ENCODE measurements at places on chromosomes 4 and X.

DNA sequence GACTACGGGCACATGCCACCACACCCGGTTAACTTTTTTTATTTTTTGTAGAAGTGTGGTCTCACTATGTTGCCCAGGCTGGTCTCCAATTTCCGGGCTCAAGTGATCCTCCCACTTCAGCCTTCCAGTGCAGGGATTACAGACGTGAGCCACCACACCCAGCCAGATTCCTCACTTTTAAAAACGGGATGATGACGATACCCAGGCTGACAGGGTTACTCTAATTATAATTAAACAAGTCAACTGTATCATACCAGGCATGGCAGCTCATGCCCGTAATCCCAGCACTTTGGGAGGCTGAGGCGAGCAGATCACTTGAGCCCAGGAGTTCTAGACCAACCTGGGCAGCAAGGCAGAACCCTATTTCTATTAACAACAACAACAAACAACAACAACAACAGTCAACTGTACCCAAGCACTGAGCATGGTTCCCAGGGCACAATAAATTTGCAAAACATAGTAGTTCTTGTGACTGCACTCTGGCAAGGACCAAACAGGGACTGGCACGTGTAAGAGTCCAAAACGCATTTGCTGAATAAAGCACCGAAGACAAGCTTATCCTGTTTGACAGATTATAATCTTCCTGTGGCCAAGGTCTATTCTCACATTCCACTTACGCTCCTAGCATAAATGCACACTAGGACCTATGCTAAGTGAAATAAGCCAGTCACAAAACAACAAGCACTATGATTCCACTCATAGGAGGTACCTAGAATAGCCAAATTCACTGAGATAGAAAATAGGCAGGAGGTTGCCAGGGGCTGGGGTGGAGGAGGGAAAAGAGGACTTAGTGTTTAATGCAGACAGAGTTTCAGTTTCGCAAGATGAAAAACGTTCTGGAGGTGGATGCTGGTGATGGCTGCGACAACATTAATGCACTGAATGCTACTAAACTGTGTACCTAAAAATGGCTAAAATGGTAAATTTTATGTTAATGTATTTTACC, 77.5 kb downstream of the IRF2 start:
- no peak for DNase-seq

DNA sequence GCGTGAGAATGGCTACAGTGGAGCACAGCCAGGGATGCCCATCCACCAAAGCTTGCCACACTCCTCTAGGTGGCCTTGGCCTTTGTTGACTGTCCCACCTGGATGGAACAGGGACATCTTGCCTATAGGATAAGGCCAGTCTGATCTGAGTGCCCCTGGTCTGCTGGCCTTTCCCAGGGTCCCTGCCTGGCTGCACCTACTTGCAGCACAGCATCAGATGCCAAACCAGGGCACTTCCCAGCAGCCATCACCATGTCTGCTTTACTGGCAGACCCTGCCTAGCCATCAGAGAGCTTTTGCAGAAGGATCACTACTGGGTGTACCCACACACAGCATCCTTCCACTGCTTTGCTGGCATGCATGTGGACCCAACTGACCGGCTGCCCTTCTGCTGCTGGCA, 143.2 kb downstream of the GABRA3 start:
- DNase-seq, result no peak

DNA sequence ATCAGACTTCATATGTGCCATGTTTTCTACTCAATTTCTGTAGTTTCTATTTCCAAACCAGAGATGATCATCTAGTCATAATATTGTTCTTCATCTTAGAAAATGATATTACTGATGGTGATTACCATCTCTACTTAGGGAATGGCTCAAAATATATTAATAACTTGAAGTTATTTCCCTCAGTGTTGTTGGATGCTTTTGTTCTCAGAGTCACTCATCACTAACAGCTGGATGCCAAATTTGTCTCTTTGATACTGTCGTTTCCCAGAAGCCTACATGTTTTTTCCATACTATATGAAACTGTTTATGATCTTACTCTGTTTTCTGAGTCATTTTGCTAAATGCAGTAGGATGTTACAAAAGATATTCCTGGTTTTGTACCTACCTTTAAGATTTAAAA, 8.9 kb downstream of the PGAM4 start:
- DNase-seq, result no peak

GRCh38 chrX:152932598-152933175, 34.8 kb downstream of the ZNF185 start:
- DNase-seq, result no peak

DNA sequence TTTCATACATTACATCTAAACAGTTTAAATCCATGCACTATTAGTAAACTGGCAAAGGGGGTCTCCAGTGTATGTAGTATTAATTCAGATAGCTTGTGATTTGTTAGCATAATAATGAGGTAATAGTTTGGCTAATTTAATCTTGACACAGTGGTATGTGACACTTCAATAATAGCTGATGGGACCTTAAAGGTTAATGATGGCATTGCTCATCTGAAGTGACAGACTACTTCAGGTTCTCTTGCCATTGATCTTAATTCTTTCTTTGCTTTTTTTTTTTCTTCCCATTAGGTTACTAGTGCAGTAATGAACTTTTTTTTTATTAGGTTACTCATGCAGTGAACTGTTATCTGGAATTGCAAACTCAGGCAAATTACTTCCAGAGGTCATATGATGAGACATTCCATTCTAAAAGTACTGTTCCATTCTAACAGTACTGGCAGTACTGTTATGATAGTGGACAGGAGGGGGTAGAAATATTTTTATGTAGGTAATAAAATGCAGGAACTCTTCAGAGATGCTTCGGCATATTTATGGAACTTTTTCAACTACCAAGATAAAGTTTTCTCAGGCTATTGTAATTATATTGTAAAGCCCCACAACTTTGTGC, 911.3 kb upstream of the LCORL start:
- DNase-seq, result no peak

- DNase-seq, result no peak
These were observed 95.9 kb upstream of the FAT1 start for GRCh38 chr4:186819342-186820086.

DNA sequence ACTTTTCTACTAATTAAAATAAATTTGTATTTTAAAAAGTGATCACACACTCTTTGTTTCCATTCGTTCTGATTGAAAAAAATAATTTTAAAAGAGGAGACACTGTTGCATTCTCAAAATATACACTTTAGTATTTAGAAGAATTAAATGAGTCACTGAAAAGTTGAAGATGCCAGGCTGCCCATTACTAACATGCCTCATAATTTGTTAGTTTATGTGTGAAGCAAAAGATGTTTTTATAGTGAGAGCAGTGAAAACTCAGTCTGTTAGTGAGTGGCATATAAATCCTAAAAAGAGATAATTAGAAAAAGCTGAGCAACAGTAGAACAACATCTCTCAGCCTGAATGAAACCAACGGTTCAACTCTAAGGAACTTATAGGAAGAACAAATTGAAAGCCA, 143.4 kb downstream of the CDS1 start:
- no peak for DNase-seq

Measured in CD4-positive, alpha-beta T cell treated with Interleukin-2 at 100 ng/mL for 4 hours (primary cell).